ENCODE measurements at places on chromosomes 13 and 19.
A peak's percentile ranks its signal among the peaks of the same experiment; 100 is the strongest.

GRCh38 chr19:41998246-41999020 lies 4.4 kb upstream of the ATP1A3 start:
- DNase-seq, result peak; percentile 55

- no peak for DNase-seq
These were observed 9.4 kb upstream of the CCDC97 start for GRCh38 chr19:41300555-41300954.

GRCh38 chr13:78339927-78340326 lies 263.4 kb downstream of the POU4F1 start:
- no peak for DNase-seq

GRCh38 chr13:112616586-112617362 lies 28.8 kb upstream of the TUBGCP3 start:
- DNase-seq, result peak; percentile 59

- peak; percentile 70 for DNase-seq
These were observed 5.9 kb downstream of the MED16 start for GRCh38 chr19:887072-887471.

GRCh38 chr13:47175172-47175866 lies 278.5 kb upstream of the HTR2A start:
- DNase-seq, result peak; percentile 91

- DNase-seq, result no peak
These were observed 2.1 kb downstream of the TMEM255B start for GRCh38 chr13:113761136-113761535.

- DNase-seq, result no peak
These were observed 41.8 kb upstream of the ZNF429 start for GRCh38 chr19:21463449-21464105.

Data from ELR (cell line).